Endothelial cell (in vitro differentiated cells): ENCODE measurements at places on chromosomes 1 and 21.

- no peak overlapping the region for H3K27ac ChIP-seq
- no peak overlapping the region for H3K4me3 ChIP-seq
- H3K36me3 ChIP-seq = peaks cover 8% of the 10 kb centered on the region
- no peak for DNase-seq
These were observed 26.6 kb downstream of the CRYAA start for GRCh38 chr21:43195121-43196021.

DNA sequence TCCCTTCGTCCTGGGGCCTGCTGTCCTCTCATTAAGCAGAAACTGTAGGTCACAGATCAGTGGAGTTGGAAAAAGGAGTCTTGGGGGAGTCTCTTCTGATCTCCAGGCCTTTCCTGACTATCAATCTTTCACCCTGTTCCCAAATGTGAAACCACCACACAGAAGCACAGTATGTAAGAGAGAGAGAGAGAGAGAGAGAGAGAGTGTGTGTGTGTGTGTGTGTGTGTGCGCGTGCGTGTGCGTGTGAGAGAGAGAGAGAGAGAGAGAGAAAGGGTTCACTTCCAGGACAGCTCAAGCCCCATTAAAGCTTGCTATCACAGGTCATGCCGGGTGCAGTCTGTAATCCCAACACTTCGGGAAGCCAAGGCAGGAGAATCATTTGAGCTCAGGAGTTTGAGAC is 1.5 kb upstream of the TTC24 start:
- H3K4me3 ChIP-seq = no peak overlapping the region
- H3K27me3 ChIP-seq = peaks cover 6% of the 10 kb centered on the region
- H3K36me3 ChIP-seq = no peaks in the 10 kb centered on the region
- no peak overlapping the region for H3K27ac ChIP-seq
- H3K4me1 ChIP-seq = no peaks in the 10 kb centered on the region
- DNase-seq = no peak

GRCh38 chr21:45502006-45502345 is 40.3 kb downstream of the SLC19A1 start:
- no peak for DNase-seq
- peaks cover 5% of the 10 kb centered on the region for H3K27me3 ChIP-seq
- H3K4me1 ChIP-seq = no peaks in the 10 kb centered on the region
- no peak overlapping the region for H3K27ac ChIP-seq
- H3K36me3 ChIP-seq = no peaks in the 10 kb centered on the region

- peaks cover 2% of the 10 kb centered on the region for H3K27me3 ChIP-seq
- no peak overlapping the region for H3K27ac ChIP-seq
- no peak overlapping the region for H3K4me3 ChIP-seq
These were observed 42.1 kb upstream of the ABCG1 start for GRCh38 chr21:42176859-42177258.

DNA sequence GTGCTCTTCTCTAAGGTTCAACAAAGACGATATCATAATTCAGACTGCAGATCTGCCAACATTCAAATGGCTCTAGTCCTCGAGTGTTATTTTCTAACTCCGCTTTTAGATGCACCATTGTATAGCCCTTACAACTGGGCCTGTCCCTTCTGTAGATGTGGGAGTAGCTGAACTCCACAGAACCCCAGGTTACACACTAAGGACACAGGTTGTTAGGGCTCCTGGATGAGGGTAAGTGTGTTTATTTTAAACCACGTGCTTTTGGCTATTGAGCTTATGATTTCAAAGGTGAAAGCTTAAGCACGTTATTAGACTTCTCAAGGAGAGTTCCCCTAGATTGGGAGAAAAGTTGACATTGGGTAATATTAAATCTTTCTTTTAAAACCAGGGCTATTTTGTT is 64.7 kb downstream of the MPZL1 start:
- no peak for DNase-seq
- peaks cover 55% of the 10 kb centered on the region for H3K36me3 ChIP-seq
- no peak overlapping the region for H3K4me3 ChIP-seq
- no peak overlapping the region for H3K27ac ChIP-seq
- H3K4me1 ChIP-seq = peaks cover 12% of the 10 kb centered on the region
- peaks cover 3% of the 10 kb centered on the region for H3K27me3 ChIP-seq

- no peaks in the 10 kb centered on the region for H3K27me3 ChIP-seq
- H3K4me3 ChIP-seq = no peak overlapping the region
- H3K36me3 ChIP-seq = no peaks in the 10 kb centered on the region
These were observed 53.9 kb downstream of the NR5A2 start for GRCh38 chr1:200081151-200081968.

GRCh38 chr21:39510240-39510639 is 58.5 kb downstream of the SH3BGR start:
- H3K36me3 ChIP-seq = no peaks in the 10 kb centered on the region
- no peak overlapping the region for H3K4me3 ChIP-seq
- DNase-seq = no peak
- H3K27me3 ChIP-seq = peaks cover 1% of the 10 kb centered on the region
- no peaks in the 10 kb centered on the region for H3K4me1 ChIP-seq

DNA sequence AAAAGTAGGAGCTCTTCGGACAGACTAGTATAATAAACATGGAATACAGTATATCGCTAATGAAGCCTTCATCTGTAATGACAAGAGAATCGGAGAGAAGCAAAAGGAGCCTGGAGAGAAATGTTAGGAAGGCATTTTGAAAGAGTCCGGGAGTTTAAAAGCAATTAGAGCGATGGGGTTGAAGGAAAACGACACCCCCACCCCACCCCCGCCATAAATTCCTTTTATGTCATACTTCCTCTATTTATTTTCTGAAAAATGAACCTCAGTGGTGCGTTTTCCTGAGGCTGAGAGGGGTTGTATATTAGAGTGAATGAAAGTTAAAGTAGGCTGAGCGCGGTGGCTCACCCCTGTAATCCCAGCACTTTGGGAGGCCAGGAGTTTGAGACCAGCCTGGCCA is 635 bp upstream of the APH1A start:
- H3K4me1 ChIP-seq = peaks cover 82% of the 10 kb centered on the region
- H3K27me3 ChIP-seq = peaks cover 26% of the 10 kb centered on the region
- peak overlapping the region; percentile 99 for H3K27ac ChIP-seq
- H3K4me3 ChIP-seq = peak overlapping the region; percentile 99
- peaks cover 45% of the 10 kb centered on the region for H3K36me3 ChIP-seq
- no peak for DNase-seq

DNA sequence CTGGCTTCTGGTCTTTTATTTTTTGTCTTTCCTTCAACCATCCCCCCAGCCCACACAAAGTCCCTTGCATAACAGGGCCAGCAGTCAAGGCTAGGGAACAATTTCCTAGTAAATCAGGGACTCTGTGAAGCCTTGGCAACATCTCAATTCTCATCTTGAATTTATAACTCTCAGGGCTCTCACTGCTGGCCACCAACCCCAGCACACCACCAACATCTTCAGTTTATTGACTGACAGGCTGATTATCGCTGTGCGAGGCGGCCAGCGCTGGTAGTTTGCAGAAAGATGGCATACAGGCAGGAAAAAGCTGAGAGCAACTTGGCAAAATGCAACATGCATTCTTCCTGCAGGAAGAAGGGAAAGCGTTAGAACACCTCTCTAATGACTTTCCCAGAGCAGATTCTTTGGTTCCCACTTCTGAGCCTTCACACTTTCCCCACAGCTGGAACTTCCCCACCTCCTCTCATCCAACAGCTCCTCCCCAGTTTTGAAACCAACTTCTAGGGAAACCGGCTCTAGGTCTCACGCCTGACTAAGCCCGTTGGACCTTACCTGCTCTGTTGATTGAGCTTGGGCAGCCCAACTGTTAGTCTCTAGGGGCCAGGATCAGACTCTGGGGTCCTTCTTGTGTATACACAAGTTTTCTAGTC is 26.3 kb upstream of the CSF1 start:
- peaks cover 6% of the 10 kb centered on the region for H3K27me3 ChIP-seq
- DNase-seq = no peak
- no peaks in the 10 kb centered on the region for H3K36me3 ChIP-seq
- no peak overlapping the region for H3K4me3 ChIP-seq
- no peak overlapping the region for H3K27ac ChIP-seq

- H3K4me3 ChIP-seq = no peak overlapping the region
- H3K27ac ChIP-seq = no peak overlapping the region
These were observed 73.2 kb upstream of the B3GALT2 start for GRCh38 chr1:193259636-193260035.

- H3K4me1 ChIP-seq = no peaks in the 10 kb centered on the region
- no peak for DNase-seq
- H3K27ac ChIP-seq = no peak overlapping the region
- no peaks in the 10 kb centered on the region for H3K36me3 ChIP-seq
- no peak overlapping the region for H3K4me3 ChIP-seq
- peaks cover 1% of the 10 kb centered on the region for H3K27me3 ChIP-seq
These were observed 33.6 kb downstream of the RUNX1 start for GRCh38 chr21:35015435-35016024.

- no peak overlapping the region for H3K4me3 ChIP-seq
- peaks cover 27% of the 10 kb centered on the region for H3K4me1 ChIP-seq
- no peak overlapping the region for H3K27ac ChIP-seq
- H3K36me3 ChIP-seq = peaks cover 4% of the 10 kb centered on the region
- peaks cover 1% of the 10 kb centered on the region for H3K27me3 ChIP-seq
- no peak for DNase-seq
These were observed 24.8 kb downstream of the NOS1AP start for GRCh38 chr1:162094271-162094670.

DNA sequence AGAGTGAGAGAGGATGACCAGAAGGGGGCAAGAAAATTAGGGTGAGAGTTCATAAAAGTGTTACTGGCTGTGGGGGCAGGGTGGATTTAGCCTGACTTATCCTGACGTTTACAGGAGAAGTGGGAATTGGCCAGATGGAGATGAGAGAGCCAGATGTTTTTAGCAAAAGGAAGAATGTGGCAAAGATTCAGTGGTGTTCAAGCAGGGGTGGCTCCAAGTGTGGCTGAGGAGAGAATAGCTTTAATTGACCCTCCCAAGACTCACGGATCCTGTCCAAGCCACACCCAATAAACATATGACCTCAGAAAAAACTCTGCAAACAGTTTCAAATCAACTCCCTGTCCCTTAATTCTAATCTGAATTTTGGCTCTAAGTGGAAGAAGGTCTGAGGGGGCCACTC is 35.2 kb upstream of the EDEM3 start:
- no peaks in the 10 kb centered on the region for H3K36me3 ChIP-seq
- DNase-seq = no peak

DNA sequence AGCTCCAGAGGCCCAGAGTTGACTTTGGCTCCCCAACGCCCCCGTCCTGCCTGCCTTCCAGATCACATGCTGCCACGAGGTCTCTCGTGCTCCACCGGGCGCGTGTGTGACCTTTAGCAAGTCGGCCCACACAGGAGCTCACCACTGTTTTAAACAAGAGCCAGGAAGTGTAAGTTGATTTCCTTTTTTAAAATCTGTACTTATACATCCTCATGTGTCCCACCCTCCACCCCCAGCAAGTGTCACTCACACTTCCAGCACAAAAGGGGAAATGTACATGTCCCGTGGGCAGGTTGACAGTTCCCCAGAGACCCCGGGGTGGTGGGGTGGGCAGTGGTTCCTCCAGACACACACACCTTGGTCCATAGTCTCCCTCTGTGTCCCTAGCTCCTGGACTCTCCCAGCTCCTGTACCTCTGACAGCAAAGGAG is 84.4 kb downstream of the STUM start:
- H3K27me3 ChIP-seq = peaks cover 26% of the 10 kb centered on the region
- H3K4me1 ChIP-seq = peaks cover 33% of the 10 kb centered on the region
- H3K4me3 ChIP-seq = peak overlapping the region; percentile 37
- peaks cover 59% of the 10 kb centered on the region for H3K36me3 ChIP-seq
- H3K27ac ChIP-seq = peak overlapping the region; percentile 54

GRCh38 chr1:234869182-234870019 is 259.2 kb downstream of the TOMM20 start:
- H3K27ac ChIP-seq = no peak overlapping the region
- H3K4me1 ChIP-seq = peaks cover 9% of the 10 kb centered on the region
- no peaks in the 10 kb centered on the region for H3K36me3 ChIP-seq
- H3K27me3 ChIP-seq = peaks cover 4% of the 10 kb centered on the region

GRCh38 chr1:100322436-100323211 is 29.7 kb upstream of the CDC14A start:
- DNase-seq = no peak
- H3K27me3 ChIP-seq = peaks cover 3% of the 10 kb centered on the region
- no peak overlapping the region for H3K4me3 ChIP-seq
- no peaks in the 10 kb centered on the region for H3K4me1 ChIP-seq
- no peak overlapping the region for H3K27ac ChIP-seq
- peaks cover 8% of the 10 kb centered on the region for H3K36me3 ChIP-seq

- no peaks in the 10 kb centered on the region for H3K36me3 ChIP-seq
- H3K27me3 ChIP-seq = no peaks in the 10 kb centered on the region
- peaks cover 16% of the 10 kb centered on the region for H3K4me1 ChIP-seq
These were observed 81.5 kb upstream of the UBE2U start for GRCh38 chr1:64121766-64122385.

- peak overlapping the region; percentile 97 for H3K27ac ChIP-seq
- DNase-seq = peak; percentile 72
- peaks cover 22% of the 10 kb centered on the region for H3K27me3 ChIP-seq
- H3K4me3 ChIP-seq = peak overlapping the region; percentile 75
- H3K4me1 ChIP-seq = peaks cover 75% of the 10 kb centered on the region
These were observed 4.6 kb downstream of the PEAR1 start for GRCh38 chr1:156898161-156898566.

- no peaks in the 10 kb centered on the region for H3K27me3 ChIP-seq
- H3K27ac ChIP-seq = no peak overlapping the region
- H3K4me1 ChIP-seq = peaks cover 14% of the 10 kb centered on the region
These were observed 111.4 kb upstream of the HOOK1 start for GRCh38 chr1:59703226-59703917.

GRCh38 chr1:96927125-96927524 is 205.5 kb downstream of the PTBP2 start:
- DNase-seq = no peak
- no peak overlapping the region for H3K27ac ChIP-seq
- no peaks in the 10 kb centered on the region for H3K4me1 ChIP-seq
- no peaks in the 10 kb centered on the region for H3K36me3 ChIP-seq

DNA sequence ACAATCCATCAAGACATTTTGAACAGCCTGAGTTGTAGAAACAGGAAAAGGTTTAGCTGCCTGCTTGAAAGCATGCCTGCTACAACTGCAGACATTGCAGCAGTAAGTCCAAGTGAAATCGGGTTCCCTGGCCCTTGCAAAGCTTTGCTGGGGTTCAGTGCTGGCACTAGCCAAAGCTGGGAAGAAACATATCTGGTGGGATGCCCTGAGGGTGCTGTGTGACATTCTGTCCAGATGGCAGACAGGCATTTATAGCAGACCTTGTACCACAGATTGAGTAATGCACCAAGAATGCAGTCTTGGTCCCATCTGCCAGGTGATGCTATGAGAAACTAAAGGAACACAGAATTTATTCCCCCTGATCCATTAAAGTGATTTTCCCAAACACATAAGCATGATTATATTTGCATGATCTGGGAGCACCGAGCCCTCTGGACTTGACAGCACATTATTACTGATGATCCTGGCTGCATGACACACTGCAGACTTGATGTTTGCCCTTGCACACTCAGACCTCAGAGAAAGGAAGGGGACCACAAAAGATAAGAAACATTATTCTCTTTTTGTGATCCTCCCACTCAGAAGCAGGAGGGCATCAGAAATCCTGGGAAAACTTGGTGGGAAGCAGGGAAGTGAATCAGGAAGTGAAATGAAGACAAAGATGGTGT is 223.7 kb upstream of the FAM78B start:
- no peaks in the 10 kb centered on the region for H3K36me3 ChIP-seq
- no peak for DNase-seq
- H3K27ac ChIP-seq = no peak overlapping the region
